WTC11 (cell line): ENCODE measurements at places on chromosomes 2 and 18. TPM values are rescaled to one million over a fixed set of nuclear protein-coding genes. Genes with fewer than 3 reads are reported as not detected.

- DNase-seq: peak; percentile 89
Observed at GRCh38 chr2:189440947-189441708, at the start of gene WDR75. WDR75 (plus strand) TSS chr2:189441474; CDS start chr2:189441493, 19 bp downstream.

DNA sequence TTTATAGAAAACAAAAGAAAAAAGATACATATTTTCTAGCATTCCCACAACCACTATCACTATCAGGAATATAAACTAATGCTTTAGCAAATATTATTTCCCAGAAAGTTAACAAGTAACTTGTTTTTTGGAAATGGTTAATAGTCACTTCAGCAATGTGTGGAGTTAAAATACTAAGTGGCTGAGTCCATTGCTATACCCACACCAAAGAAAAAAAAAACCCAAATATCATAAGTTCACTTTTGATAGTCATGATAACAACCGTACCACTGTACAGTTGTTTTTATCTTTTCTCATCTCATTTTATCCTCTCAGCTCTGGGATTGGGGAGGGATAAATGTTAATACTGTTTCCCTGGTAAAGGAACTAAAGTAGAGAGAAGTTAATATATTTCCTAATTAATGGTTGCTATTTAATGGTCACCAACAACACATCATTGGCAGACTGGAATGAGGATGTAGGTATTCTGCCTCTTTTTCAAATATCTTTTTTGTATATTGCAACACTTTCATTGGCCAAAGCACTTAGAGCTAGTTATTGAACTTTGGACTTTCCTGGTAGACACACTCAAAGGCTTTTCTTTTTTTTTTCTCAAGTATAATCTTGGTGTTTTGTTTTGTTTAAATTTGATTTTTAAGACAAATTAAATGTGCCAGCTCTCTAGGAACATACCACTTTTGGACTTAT lies 18.4 kb upstream of the KANSL1L start:
- no peak for DNase-seq

Gene POTEI
- total RNA-seq: 2.2 to 3.2 TPM (median 2.7 TPM) in 3 replicates

Gene SKOR2
- 0.34 to 1.3 TPM (median 0.37 TPM) in 3 replicates for total RNA-seq
